ENCODE measurements at places on chromosomes 2 and 18.

DNA sequence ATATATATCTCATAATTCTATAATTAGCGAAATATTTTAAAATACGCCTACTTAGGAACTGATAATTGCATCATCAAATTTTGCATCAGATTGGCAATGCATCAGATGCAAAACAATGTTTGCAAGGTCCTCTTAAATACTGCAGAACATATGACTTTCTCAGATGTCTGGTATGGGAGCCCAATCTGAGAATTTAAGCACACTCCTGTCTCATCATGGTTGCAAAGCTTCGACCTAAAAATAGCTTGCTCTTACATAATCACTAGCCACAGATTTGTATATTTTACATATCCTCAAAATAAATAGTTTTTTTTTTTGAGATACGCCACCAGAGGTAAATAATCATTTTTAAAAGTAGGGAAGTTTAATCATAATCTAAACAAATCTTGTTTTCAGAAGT lies 123.2 kb downstream of the CABYR start:
- DNase-seq, result no peak

- DNase-seq, result no peak
Measured at GRCh38 chr18:77052297-77052982, 80.1 kb downstream of the MBP start.

DNA sequence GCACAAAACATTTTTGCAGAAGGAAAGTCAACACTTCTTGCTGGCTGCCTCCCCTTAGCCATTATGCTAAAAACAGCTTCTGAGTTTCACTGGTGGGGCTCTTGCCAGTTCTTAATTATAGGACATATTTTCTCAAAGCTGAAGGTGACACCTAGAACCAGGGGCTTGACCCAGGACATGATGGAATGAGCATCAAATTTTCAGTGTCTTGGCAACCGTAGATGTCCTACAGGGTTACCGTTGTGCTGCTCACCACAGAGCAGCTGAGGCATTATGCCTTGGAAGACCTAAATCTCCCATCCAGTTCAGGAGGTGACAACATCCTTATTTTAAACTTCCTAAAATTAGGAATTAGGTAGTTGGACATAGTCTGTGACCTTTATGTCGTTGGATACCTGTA lies 46.7 kb downstream of the TMEM185B start:
- no peak for DNase-seq

DNA sequence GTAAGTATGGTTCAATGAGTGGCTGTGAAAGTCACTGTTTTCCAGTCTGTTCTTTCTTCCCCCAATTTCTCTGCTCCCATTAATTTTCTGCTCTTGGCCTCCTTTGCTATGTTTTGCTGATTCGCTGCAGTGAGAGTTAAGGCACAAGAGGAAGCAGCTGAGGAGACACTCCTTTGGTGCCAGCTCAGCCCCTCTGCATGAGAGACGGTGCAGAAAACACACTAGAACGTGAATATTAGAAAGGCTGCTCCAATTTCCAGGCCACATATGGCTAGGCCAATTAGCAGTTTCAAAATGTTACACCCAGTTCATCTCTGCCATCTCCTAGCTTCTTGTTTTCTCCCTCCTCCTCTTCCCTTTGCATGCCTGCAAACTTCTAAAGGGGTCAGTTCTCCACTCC lies 38.9 kb downstream of the AKAIN1 start:
- DNase-seq, result no peak

GRCh38 chr18:62925031-62925688 lies 209.8 kb downstream of the PHLPP1 start:
- no peak for DNase-seq

GRCh38 chr2:200786423-200786822 lies 25.3 kb upstream of the BZW1 start:
- DNase-seq, result no peak

DNA sequence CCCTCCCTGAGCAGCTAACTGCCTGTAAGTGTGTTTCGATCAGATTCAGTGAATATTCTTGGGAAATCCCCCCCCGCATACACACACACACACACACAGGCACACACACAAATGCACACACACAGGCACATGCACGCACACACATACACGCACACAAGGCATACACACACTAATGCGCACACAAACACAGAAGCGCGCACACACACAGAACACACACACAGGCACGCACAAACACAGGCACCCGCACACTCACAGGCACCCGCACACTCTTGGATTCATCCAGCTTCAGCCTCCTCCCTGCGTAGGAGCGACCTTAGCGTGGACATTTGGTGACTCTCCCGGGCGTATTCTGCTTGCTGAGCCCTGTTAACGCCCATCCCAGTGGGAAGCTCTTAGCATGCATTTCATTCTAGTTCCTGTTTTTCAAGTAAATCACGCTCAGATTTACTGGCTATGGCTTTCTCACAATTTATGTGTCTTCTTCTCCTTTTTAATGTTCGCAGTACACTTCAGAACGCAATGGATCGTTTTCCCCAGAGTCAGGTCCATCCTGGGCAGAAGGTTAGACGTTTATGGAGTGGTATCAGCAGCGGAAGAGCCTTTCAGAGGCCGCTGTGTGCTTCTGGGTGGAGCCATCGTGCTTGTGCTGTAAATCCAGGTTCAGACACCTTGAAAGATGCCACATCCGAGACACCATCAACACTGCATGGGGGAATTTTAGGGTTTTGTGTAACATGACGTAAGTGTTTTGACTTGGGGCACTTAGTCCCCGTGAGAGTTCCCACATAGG lies 656.6 kb downstream of the GALR1 start:
- DNase-seq, result no peak

- DNase-seq, result no peak
Measured at GRCh38 chr2:76826691-76827090, 695.5 kb downstream of the LRRTM4 start.

DNA sequence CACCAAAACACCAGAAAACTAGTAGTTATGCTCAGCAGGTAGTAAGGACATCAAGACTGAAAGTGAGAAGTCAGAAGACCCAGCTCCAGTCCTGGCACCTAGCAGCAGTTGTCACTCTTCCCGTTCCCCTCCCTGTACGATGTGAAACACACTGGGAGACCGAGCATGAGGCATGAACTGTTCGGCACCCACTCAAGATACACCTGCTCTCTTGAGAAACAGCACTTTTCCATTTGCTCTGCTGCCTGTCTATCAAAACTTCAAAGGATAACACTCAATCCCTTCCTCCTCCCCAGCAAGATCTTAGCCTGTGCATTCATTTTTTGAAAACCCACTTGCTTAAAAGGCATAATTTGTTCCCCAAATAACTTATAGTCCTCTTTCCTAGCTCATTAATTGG lies 123.9 kb downstream of the PLEKHM3 start:
- DNase-seq, result no peak

All from femur (tissue), 1 donor.